ENCODE measurements at places on chromosomes 7 and 10.

- DNase-seq: peak; percentile 54
Measured at GRCh38 chr10:70052462-70053217, at the start of gene MACROH2A2. TSS of gene MACROH2A2 (plus strand) at chr10:70052846. CDS start at chr10:70075659, 22,813 bp downstream.

GRCh38 chr10:99672884-99673283, 13.6 kb downstream of the ENTPD7 start:
- no peak for DNase-seq

- no peak for DNase-seq
Measured at GRCh38 chr7:128422842-128423241, 13.1 kb upstream of the IMPDH1 start.

GRCh38 chr10:110268442-110268841, 36.3 kb downstream of the SMNDC1 start:
- DNase-seq: no peak

DNA sequence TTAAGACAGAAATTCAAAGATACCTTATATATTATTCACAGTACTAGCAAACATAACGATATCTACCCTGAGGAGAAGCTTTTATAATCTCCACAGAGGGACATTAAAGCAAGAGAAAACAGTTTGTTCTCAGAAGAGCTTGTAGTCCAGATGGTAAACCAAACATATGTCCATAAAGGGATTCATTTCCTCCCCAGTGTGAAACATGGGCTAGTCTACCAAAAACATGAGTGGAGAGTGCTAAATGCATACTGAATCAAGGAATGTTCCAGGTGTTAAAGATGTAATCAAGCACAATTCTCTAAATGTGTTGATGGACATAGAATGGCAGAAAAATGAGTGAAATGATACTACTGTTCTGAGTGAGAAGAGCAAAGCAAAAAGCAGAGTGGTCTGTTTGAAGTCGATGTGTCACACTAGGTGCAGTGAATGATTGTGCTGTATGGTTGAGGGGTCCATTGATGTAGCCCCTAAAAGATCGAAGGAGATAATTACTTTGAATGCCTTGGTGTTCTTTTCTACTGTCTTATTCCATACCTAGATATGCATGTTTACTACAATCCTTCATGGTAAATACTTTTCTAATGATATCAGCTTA, 25.3 kb downstream of the BCAP29 start:
- no peak for DNase-seq

GRCh38 chr7:143015084-143015483, 11.8 kb downstream of the OR9A2 start:
- no peak for DNase-seq

DNA sequence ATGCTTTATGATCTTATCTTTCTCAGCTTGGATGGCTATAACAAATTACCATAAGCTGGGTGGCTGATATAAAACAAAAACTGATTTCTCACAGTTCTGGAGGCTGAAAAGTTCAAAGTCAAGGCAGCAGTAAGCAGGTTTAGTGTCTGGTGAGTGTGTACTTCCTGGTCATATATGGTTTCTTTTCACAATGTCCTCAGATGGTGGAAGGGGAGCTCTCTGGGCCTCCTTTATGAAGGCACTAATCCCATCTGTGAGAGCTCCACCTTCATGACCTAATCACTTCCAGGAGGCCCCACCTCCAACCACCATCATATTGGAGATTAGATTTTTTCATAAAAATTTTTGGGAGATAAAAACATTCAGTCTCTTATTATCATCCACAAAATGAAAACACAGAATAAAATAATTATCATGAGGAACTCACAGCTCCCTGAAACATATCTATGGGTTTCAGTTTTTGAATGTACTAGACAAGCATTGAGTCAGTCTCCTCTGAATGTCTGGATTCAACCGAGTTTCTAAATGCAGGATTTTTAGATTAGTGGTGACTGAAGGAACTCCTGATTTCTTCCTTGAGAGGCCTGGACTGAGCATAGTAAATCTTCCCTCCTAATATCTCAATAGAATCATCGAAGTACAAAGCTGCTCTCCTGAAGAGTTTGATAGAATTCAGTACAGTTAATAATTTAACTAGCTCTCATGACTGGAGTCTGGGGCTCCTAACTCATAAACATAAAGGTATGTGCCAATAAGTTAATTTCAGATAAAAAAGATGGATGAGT, 8.0 kb downstream of the CDC14C start:
- DNase-seq: no peak

- peak; percentile 87 for DNase-seq
Measured at GRCh38 chr7:106216517-106216922, 68.3 kb downstream of the NAMPT start.

- peak; percentile 91 for DNase-seq
Measured at GRCh38 chr10:49538381-49539319, at the start of gene ERCC6. TSS of gene ERCC6 (minus strand) at chr10:49539121.

- DNase-seq: no peak
Measured at GRCh38 chr7:144113651-144114050, 4.3 kb downstream of the OR2A2 start.

DNA sequence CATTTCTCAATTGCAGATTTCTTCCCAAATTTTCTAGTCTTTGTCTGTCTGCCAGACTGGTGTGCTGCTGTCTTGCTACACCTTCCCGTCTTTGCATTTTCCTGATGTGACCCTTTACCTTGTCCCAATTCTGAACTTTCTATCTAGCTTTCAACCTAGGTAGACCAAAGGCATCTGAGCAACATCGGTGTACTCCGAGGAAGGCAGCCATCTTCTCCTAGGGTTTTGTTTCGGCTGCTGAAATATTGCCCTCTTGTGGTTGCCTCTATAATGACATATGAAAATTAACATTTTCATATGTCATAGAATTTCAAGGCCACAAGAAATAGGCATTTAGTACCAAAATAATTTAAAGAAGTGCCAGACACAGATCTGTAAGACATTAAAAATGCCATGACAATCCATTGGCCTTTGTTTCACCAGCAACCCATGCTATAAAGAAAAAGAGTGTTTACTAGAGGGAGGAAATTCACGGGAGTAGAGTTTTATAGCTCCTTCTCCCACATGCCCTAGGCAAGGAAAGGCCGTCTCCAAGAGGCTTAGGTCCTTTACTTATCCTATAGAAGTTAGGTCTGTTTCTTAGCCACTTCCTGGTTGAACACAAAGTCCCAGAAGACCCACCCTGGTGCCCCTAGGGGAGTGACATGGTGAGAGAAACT, 23.4 kb downstream of the OR9A2 start:
- DNase-seq: no peak
